NCI-H524 (cell line): ENCODE measurements at places on chromosomes 11 and 22.
A peak's percentile ranks its signal among the peaks of the same experiment; 100 is the strongest.

DNA sequence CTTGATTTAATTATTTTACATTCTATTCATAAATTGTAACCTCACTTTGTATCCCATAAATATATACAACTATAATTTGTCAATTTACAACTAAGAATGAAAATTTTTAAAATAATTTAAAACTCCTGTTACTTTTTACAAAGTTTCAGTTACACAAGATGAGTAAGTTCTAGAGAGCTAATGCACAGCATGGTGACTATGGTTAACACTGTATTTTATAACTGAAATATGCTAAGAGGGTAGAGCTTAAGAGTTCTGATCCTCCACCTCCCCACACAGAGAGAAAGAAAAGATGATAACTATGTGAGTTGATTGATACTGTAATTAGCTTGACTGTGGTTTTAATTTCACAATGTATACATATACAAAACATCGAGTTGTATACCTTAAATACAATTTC is 412.5 kb upstream of the DDI1 start:
- no peak for DNase-seq

GRCh38 chr11:71112990-71113389 is 139.4 kb downstream of the SHANK2 start:
- DNase-seq, result no peak

GRCh38 chr11:15471048-15471894 is 356.5 kb downstream of the INSC start:
- no peak for DNase-seq

- DNase-seq, result no peak
Observed at GRCh38 chr11:78857688-78858087, 283.0 kb upstream of the NARS2 start.

GRCh38 chr11:1502954-1503707 is 16.6 kb upstream of the MOB2 start:
- no peak for DNase-seq

DNA sequence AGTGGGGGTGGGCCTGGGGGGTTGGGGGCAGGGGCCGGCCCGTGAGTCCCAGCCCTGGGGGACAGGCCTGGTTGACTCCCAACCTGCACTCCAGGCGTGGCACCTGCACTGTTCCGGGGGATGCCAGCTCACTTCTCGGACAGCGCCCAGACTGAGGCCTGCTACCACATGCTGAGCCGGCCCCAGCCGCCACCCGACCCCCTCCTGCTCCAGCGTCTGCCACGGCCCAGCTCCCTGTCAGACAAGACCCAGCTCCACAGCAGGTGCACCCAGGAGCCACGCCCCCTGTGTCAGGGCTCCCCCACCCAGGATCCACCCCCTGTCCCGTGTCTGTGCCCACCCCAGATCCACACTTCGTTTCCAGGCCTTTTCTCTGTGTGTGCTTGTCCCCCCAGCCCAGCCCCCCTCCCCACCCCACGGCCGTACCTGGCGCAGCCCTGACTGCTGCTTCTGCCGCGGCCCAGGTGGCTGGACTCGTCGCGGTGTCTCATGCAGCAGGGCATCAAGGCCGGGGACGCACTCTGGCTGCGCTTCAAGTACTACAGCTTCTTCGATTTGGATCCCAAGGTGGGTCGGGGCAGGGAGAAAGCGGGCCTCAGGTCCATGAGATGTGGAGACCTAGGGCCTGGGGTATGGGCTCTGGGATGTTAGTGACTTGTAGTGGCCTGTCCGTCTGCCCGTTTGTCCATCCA is 4.8 kb downstream of the FERMT3 start:
- DNase-seq, result no peak

GRCh38 chr11:62811659-62812058 is 6.4 kb upstream of the NXF1 start:
- no peak for DNase-seq

DNA sequence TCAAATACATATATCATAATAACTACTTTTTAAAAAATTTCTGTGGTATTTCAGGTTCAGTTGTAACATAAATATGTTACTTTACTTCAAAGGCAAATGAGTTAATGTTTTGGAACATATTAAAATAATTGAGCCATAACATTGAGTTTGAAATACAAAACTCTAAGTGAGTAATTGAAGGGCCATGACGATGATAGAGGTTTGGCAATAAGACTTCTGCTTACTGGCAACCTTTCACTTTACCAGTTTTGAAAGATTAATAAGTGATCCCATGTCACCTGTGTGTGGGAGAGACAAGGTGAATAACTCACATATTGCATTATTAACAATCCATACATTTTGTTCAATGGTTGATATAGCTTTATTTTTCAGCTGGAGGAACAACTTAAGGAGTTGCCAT is 144.4 kb downstream of the GRIA4 start:
- DNase-seq, result no peak

- DNase-seq, result no peak
Observed at GRCh38 chr11:1387961-1388762, 1.6 kb upstream of the BRSK2 start.

- DNase-seq, result no peak
Observed at GRCh38 chr11:43261775-43262174, 50.0 kb upstream of the API5 start.

GRCh38 chr22:19567157-19568009 is 43.2 kb upstream of the CLDN5 start:
- DNase-seq, result no peak

DNA sequence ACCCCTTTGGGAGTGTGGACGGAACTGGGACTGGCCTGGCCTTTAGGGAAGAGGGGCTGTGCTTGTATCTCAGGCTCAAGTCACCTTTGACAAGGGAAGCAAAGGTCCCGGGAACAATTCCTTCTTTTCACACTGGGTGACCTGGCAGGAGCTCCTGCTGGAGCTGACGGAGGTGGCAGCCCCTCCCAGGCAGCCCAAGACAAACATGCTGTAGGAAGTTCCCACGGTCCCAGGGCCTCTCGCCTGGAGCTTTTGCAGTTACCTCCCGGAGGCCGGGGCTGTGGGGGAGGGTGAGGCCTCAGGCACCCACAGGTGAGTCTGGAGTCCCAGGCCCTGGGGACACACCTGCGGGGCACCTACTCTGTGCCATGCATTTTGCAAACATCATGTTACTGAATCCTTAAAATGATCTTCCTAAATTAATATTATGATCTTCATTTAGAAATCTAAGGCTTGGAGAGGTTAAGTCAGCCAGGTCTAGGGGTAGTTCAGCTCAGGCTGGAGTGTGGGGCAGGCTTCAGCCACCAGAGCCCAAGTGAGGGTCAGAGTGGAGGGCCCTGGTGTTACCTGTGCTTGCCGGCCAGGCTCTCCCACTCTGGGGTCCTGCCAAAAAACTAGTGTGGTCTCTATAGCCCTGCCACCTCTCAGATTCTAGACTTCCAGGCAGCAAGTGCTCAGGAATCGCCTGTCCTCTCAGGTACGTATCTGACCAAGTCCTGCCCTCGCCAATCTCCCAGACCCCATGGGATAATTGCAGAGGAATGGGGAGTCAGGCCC is 15.7 kb upstream of the MYEOV start:
- no peak for DNase-seq

DNA sequence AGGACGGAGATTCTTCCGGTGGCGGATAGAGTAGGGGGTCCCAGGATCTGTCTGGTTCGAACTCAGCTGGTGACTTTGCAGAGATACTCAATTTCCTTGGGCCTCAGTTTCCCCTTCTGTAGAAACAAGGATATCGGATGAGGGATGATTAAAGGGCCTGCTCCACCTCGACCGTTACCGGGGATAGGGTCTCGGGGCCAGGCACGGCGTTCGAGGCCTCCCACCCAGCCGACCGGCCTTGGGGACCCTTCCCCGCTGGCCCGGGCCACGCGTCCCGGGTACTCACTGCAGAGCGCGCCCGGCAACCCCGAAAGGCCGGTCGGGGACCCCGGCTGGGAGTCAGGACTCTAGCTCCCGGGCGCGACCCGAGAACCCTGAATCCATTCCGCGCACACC is 321 bp downstream of the RHBDD3 start:
- DNase-seq, result no peak

GRCh38 chr22:25791556-25791955 is 49.6 kb downstream of the MYO18B start:
- DNase-seq, result no peak

DNA sequence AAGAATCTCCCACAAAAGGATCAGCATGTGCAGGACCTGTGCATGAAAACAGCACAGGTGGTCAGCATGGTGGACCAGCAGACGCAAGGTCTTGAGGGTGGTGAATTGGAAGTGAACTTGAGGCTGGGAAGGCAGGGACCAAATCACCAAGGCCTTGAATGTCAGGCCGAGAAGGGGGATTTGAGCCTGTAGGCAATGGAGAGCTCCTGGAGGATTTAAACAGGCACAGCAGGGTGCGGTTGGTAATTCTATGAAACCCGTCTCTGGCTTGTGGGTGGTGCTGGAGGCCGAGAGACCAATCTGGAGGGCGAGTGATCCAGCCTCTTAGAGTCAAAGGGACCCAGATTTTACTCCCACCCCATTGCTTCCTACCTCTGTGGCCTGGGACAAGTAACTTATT is 2.4 kb downstream of the TSKU start:
- peak; percentile 41 for DNase-seq

- no peak for DNase-seq
Observed at GRCh38 chr11:129698212-129698611, 117.4 kb upstream of the TMEM45B start.

DNA sequence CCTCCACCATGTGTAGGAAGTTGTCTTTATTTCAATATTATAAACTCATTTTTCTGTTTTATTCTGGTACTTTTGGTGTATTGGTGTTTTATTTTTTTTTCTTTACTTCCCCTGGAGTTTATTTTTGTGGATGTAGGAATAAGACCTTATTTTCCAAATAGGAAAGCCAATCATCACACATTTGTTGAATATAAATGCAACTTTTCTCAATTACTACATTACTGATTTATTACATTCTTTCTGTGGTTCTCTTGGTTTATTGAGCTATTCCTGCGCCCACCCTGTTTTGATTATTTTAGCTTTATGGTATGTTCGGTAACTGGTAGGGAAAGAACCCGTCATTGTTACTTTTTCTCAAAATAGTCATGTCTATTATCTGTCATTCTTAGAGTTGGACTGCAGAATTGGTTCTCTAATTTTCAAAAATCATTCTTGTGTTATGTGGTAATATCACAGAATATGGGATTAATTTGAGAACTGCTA is 3.6 kb downstream of the IGLL5 start:
- no peak for DNase-seq

DNA sequence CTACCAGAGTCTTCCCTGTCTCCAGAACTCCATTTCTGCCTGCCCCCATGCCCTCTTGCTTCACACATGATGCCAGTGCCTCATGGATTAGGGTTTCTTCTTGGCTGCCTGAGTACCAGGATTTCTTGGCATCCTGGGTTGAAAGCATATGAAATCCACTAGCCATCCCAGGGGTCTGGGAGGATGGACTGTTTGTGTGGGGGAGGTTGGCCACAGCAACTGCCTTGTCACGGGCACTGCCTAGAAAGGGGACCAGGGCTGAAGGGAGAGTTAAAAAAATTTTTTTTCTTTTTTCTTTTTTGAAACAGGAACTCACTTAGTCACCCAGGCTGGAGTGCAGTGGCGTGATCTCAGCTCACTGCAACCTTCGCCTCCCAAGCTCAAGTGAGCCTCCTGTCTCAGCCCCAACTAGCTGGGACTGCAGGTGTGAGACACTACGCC is 4.2 kb downstream of the USP35 start:
- no peak for DNase-seq

DNA sequence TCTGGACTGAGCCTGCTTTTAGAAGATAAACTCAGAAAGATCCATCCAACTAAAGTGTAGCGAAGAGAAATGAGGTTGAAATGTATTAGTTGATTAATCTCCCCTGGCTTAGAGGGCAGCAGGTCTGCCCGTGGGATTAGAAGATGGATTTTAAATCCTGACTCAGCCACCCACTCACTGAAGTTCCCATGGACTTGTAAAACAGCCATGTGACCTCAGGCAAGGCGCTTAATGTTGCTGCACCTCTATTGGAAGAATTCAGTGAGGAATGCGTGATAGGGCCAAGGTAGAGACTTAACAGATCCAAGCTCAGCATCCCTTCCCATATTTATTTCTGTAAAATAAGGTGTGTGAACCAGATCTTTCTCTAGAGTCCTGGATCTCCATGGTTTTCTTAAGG is 45.1 kb upstream of the ELF5 start:
- no peak for DNase-seq

DNA sequence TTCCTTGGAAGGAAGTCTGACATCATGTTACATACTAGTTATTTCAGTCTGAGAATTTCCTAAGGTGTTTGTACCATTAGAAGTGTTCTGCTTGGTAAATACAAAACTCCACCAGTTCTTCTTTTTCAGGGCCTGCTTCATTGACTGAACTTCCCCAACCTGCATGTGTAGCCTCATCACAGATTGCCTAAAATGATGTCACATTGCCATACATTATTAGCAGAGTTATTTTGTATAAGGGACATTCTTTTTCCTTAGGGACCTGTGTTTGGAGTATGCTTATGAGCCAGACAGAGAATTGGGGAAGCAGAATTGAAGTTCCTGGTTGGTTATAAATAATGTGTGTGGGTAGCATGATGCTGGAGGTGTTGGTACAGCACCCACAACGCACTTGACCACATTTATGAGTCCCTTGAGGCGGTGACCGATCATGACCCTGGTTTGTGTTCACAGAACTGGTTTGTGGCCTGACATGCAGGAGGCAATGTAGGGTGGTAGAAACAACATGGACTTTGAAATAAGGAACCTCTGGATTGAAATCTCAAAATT is 16.4 kb upstream of the MMP7 start:
- no peak for DNase-seq

- no peak for DNase-seq
Observed at GRCh38 chr11:48036011-48036410, 55.7 kb downstream of the PTPRJ start.

- DNase-seq, result no peak
Observed at GRCh38 chr11:39741066-39741465, 1718.4 kb downstream of the LRRC4C start.

DNA sequence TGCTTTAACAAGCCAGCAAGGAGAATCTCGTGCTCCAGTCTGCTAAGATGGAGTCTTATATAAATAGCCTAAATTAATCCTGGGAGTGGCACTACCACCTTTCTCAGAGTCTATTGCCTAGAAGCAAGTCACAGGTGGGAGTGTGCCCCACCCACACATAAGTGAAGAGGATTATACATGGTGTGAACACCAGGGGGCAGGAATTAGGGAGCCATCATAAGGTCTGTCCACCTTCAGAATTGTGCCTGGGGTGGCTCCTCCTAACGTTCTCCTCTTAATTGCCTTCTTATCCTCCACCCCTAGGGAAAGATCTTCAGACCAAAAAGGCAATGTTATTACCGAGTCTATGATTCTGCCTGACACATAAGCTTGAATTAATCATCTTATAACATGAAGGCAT is 276.8 kb upstream of the SESN3 start:
- DNase-seq, result no peak

DNA sequence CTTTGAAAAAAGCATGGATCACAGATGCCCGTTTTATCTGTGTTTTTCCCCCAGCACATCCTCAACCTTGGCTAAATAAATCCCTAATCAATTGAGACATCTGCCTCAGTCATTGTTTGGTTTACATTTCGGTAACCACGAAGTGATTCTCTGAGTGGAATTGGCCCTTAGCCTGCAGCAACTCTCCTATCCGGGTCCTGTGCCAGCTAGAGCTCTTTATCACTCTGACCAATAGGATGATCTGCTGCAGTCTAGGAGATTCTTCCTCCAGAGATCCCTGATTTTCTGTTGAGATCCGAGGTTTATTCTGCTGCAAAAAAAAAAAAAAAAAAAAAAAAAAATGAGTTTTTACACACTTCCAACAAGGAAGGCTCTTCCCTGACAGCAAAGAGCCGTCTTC is 137.3 kb downstream of the KCNA4 start:
- no peak for DNase-seq

- peak; percentile 34 for DNase-seq
Observed at GRCh38 chr11:18704698-18705097, 6.1 kb downstream of the TMEM86A start.
